ENCODE measurements at places on chromosomes 4 and X.

GRCh38 chr4:10506077-10506476 lies 48.9 kb upstream of the ZNF518B start:
- no peak for DNase-seq

GRCh38 chrX:10074241-10074941 lies 82.4 kb upstream of the CLCN4 start:
- DNase-seq: no peak

DNA sequence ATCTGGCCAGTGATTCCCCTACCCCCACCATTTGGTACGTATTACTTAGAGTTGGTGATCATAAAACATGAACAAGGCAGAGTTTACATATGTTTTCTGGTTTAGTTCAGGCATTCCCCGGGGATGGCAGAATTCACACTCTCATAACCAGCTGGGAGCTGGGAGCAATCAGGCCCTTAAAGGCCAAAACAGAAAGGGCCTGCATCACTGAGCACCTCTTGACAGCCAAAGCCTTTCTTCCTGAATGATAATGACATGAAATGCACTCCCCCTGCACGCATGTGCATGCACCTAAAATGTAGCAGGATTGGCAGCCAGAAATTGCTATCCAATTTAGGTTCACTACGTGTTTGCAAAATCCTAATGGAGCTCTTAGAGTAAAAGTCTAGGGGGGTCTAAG lies 235.4 kb downstream of the GPC3 start:
- DNase-seq: no peak

GRCh38 chr4:11739992-11740391 lies 311.3 kb upstream of the HS3ST1 start:
- peak; percentile 21 for DNase-seq

DNA sequence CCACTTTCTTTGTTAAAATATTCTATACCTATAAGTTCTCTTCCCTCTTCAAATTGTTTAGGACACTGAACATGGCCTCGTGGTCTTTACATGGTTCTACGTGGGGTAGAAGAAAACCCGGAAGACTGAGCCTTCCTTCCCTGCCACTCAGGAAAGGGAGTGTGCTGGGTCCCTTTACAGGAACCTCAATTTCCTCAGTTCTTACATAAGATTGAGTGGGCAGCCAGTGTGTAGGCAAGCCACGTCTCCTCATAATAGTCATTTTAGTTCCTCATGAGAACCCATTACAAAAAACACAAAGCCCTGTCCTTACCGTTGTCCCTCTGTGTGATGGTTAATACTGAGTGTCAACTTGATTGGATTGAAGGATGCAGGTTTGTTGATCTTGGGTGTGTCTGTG lies 28.7 kb upstream of the SMIM10L2A start:
- no peak for DNase-seq

DNA sequence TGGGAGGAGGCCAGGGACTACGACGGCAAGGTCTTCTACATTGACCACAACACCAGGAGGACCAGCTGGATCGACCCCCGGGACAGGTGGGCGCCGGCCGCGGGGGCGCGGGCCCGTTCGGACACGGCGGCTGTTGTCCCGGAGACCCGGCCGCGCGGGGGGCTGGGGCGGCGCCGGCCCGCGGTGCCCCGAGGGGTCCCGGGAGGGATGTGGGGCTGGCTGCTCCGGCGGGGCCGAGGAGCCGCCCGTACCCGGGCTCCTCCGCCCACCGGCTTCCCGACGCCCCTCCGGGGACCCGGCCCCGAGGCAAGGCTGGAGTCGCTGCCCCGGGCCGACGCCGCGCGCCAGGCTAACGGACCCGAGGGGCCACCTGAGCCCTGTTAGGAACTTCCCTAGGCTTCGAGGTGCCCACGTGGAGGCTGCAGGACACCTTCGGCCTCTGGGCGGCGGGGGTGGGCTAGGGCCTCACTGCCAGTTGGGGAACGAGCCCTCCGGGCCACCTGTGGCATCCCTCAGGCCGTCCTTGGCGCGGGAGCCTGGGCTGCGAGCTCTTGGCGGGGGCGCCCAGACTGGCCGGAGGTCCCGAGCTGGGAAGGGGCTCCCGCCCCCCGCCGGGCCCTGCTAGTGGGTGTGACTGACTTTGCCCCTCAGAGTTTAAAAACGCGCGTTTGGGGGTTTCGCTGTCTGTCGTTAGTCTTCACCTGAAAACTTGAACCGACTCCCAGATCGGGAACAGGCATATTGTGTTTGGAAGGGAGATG lies 660 bp downstream of the WWC2 start:
- no peak for DNase-seq

DNA sequence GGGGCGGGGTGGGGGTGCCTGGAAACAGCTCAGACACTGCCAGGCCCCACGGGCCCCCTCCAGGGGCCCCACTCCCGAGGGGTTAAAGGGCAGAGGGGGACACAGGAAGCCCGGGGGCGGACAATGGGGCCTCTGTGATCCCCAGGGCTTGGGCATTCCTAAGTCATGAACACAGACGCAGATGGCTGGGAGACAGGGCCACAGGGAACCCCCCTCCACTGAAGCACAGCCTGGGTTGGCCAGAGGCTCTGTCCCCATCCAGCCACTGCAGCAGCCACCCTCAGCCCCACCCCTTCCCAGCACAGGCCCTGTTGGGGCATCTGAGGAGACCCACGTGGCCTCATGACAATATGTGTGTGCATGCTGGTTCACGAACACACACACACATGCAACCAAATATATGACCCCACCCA lies 3.9 kb downstream of the L1CAM start:
- no peak for DNase-seq

- DNase-seq: no peak
These were observed 38.3 kb downstream of the ARHGEF9 start for GRCh38 chrX:63746715-63747114.

- DNase-seq: no peak
These were observed 267.4 kb downstream of the ANK2 start for GRCh38 chr4:113316879-113317278.

DNA sequence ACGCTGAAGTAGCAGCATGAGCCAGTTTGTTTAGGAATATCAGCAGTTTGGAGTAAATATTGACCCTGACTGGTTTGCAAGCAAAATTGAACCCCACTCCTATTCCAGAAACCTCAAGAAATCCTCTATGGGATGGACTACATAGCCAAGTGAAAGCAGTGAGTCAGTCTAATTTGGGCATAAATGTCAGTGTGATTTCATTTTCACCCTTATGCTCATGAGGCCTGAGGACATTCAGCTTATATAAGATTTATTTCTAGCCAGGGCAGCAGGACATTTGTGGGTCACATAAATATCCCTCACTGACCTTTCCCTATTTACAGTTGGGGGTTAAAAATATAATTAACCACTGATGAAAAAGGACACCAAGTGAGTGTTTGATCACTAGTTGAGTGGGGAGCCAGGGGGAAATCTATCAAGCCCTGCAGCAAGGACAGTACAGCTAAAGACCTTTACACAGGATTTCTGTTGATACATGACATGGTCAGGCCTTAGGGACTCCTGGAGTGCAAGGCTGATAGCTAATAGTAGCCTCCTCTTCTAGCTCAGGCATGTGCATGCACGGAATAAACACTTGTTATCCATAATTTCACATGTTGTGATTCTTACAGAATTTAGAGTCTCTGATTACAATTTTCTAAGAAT lies 996.9 kb upstream of the GRIA3 start:
- DNase-seq: no peak

DNA sequence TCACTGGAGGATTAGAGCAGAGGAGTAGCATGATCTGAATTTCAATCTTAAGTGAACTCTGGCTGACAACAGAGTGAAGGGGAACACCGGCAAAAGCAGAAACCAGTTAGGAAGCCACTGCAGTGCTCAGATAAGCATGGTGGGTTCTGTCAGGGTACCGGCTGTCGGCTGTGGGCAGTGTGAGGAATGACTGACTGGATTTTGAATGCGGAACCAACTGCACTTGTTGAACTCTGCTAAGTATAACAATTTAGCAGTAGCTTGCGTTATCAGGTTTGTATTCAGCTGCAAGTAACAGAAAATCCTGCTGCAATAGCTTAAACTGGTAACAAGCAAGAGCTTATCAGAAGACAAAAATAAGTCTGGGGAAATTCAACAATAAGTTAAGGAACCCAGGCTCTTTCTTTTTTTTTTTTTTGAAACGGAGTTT lies 5.2 kb downstream of the HTT start:
- no peak for DNase-seq

GRCh38 chr4:167265231-167265630 lies 30.9 kb upstream of the SPOCK3 start:
- DNase-seq: no peak

DNA sequence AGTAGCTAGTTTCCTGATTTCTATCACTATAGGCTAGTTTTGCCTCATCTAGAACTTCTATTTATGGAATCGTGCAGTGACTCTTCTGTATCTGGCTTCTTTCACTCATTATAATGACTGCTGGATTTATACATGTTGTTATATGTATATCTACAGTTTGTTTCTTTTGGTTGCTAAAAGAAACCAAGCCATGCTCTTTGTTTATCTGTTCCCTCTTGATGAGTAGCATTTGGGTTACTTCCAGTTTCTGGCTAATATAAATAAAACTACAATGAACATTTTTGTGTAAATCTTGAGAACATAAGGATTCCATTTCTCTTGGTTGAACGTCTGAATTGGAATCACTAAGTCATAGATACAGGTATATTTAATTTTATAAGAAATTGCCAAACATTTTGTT lies 73.9 kb downstream of the ARHGAP24 start:
- no peak for DNase-seq

- no peak for DNase-seq
These were observed 16.1 kb upstream of the CRMP1 start for GRCh38 chr4:5908876-5909427.

GRCh38 chrX:13791559-13791958 lies 25.3 kb downstream of the GPM6B start:
- DNase-seq: no peak

DNA sequence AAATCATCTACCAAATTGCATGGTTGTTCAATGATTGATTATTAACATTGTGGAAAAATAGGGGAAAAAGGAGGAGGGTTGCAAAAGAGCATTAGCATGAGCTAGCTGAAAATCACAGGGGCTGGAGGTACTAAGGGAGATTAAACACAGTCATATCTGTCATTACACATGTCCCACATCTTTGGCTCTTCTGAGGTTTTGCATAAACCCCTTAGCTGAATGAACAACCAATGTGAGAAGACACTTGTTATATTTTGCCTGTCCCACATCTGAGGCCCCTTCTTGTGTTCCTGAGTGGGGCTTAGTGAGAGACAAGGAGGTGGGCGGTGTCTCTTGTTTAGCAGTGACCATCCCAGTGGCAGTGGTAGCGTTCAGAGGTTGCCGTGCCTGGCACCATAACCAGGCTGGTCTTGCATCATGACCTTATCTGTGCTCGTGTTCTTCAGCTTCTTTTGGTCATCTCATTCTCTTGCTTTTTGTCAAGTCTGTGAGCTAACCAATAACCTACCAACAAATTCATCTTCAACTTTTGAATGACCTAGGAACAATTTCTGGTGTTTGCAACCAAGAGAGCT lies 95.6 kb downstream of the MID1IP1 start:
- no peak for DNase-seq

GRCh38 chrX:36019125-36019524 lies 99.6 kb downstream of the CFAP47 start:
- DNase-seq: no peak

DNA sequence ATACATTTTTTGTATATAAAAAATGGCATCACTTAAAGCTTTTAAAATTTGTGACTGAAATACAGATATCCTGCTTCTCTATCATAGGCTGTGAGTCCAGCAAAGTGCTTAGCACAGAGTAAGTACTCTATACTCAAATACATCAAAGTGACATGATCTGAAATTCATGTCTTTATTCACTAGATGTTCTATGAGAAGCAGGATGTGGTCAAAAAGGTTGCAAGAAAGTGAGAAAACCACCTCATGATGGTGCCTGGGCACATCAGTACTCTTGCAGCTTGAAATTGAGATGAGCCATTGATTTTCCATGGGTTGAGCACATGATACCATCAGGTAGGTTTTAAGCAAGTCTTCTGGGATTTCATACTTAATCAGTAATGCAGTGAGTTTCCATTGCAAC lies 20.4 kb upstream of the SFRP2 start:
- no peak for DNase-seq

DNA sequence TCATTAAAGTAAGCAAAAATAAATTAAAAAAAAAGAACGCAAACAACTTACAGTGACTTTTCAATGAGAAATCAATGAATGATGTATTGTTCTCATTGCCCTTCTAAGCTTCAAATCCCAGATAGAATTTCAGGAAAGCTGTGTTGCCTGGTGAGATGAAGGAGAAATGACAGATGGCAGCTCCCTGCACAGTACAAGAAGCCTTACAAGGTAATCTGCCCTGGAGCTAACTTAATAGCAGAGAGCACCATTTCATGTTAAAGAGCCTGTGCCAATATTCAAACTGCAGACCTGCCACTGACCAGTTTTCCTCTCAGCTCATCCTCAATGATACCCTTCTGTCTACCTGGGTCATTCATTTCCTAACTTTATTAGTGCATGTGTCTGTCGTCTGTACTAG lies 54.0 kb downstream of the GC start:
- DNase-seq: no peak

GRCh38 chr4:173264245-173264644 lies 69.9 kb downstream of the HMGB2 start:
- no peak for DNase-seq

DNA sequence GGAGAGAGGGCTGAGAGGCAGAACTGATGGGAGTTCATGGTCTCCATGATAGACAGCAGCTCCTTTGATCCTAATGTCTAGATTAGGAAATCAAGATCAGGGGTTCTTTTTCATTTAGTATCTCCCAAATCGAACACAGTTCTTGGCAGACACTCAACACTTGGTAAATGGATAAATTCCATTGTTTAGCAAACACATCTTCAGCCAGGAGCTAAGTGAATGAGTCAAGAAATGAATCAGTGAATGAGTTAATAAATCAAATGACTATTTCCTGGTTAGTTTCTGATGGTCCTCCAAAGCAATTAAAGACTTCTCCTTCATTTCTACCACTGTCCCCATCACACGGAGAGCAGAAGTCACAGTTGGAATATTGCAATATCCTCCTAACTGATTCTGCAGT lies 120.0 kb upstream of the SHISA3 start:
- no peak for DNase-seq

DNA sequence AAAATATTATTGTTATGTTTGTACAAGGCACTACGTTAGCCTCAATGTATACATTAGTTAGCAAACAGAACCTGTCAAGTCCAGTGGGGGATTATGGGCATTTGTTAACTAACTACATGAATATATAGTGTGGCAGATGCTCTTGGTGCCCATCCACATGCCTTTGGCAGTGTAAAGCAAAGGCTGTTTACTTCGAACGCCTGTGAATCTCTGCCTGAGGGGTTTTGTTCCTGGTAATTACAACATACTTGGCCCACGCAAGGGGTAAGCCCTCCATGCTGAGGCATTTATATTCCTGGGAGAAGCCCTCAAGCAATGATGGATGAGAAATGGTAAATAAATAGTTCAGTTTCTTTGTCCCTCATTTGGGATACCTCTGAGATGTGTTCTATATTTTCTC lies 119.7 kb downstream of the IL1RAPL1 start:
- DNase-seq: no peak

GRCh38 chr4:183200453-183200852 lies 101.4 kb downstream of the WWC2 start:
- DNase-seq: peak; percentile 87

- DNase-seq: no peak
These were observed 37.3 kb downstream of the RRAGB start for GRCh38 chrX:55754861-55755294.
